IMR-90 (cell line): ENCODE measurements at places on chromosomes 5 and 9. TPM values are rescaled to one million over a fixed set of nuclear protein-coding genes. Genes with fewer than 3 reads are reported as not detected.
A peak's percentile ranks its signal among the peaks of the same experiment; 100 is the strongest.

DNA sequence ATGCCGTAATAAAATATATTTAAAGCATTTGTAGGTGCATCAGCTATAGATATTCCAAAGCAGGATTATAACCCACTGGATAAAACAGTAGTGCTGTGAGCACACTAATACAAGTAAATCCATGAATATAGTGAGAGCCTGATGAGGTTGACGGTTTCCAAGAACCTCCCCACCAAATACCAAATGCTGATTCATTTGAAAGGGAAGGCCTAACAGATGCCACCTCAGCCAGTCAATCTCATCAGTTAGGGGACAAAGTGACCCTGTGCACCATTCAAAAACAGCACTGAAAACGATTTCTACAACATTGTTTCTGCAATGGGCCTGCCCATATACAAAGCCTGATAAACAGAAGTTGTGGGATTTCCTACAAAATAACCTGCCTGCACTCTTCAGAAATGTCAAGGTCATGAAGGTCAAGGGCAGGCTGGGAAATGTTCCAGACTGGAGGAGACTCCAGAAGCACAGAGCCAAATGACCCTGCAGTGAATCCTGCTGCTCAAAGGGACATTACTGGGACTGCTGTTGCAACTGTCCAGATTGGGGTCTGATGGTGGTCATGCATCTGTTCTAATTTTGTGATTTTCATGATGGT, 69.6 kb downstream of the ROR2 start:
- no peak for DNase-seq

DNA sequence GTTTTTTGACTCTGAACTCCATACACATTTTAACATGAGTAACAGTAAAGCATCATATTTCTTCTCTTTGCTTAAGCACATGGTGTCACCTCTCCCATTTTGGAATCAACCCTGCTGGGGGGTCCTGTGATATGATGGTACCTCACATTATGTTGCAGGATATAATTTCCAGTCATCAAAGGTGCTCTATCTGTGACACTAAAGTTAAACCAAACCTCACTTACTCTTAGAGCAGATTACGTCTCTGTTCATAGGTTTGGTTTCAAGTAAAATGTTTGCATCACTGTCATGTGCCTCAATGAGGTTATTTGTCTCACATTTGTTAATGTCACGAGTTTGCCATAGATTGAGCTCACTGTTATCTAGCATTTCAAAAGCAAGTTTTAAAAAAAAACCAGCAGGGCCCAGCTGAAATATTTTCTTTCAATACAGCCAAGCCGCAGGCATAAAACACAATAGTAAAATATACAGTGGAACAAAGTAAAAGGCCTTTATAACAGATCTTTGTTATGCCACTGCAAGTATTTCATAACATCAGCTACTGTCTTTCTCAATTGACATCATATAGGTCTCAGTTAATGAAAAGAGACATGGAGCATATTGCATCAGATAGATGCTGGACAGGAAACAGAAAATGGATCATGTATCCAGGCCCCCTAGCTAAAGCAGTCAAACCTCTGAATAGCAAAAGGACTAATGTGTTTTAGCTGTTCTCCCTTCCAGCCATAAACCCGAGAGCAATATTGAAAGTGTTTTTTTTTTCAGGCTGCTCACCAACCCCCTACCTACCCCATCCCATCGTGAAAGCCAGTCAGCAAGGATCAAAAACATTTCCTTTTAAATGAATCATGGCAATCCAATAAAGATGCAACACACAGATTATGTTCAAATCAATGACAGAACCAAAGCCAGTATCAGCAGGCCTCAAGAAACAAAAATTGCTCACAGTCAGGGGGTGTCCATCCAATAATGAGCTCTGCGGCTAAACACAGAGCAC, 182.1 kb upstream of the ITGA1 start:
- DNase-seq, result no peak

DNA sequence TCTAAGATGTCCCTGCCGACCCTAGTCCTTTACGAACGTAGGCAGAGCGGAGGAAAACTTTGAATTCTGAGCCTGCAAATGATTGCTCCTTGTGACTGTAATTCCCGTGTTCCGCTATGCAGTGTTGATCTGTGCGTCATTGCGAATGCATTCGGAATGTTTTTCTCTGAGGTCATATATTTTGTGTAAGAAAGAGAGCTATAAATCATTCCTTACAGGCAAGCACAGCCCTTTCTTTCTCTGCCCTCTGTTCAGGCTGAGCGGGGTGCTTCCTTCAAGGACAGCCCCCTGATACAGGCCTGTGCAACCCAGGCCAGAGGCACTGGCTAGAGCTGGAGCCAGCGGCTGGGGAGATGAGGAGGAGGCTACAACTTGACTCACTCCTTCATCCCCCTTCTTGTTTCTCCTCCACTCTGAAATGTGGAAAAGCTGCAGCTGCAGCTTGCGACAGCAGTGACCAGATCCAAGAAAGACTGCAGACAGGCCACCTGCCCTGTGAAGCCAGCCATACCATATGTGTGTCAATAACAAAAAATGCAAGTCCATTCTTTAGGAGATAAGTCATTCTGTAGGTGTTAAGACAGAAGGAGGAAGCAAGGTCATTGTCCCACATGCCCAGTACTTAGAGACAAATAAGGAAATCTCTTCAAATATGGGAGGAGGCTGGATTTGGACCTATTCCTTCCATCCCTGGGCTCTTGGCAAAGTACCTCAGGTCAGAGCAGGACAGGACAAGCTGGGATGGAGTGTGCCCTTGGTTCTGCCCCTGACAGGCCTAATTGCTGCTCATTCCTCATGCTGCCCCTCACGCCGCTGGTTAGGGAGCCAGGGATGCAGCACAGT, 345.7 kb upstream of the WWC1 start:
- DNase-seq, result peak; percentile 98

GRCh38 chr5:172529896-172530295, 75.6 kb upstream of the SH3PXD2B start:
- no peak for DNase-seq

Gene SGTB
- 15.1 and 25.6 TPM in 2 replicates for total RNA-seq

Gene SPATA31D4
- not detected in 2 replicates for total RNA-seq

Gene FBXO38
- 70.1 and 86.7 TPM in 2 replicates for total RNA-seq

Gene EIF4E1B
- total RNA-seq, result not detected in 2 replicates

- peak; percentile 7 for DNase-seq
Measured at GRCh38 chr9:104025945-104026344, 68.2 kb upstream of the SMC2 start.

Gene GALNT12
- total RNA-seq, result 2.5 TPM in 2 replicates

GRCh38 chr5:111606194-111606593, 93.9 kb upstream of the STARD4 start:
- DNase-seq, result no peak

GRCh38 chr5:146722361-146722779, 156.2 kb downstream of the PPP2R2B start:
- DNase-seq, result peak; percentile 16

Gene LRRC19
- not detected in 2 replicates for total RNA-seq

- no peak for DNase-seq
Measured at GRCh38 chr5:127887282-127887681, 184.1 kb downstream of the CCDC192 start.

- no peak for DNase-seq
Measured at GRCh38 chr9:20863945-20864344, 167.5 kb downstream of the HACD4 start.

DNA sequence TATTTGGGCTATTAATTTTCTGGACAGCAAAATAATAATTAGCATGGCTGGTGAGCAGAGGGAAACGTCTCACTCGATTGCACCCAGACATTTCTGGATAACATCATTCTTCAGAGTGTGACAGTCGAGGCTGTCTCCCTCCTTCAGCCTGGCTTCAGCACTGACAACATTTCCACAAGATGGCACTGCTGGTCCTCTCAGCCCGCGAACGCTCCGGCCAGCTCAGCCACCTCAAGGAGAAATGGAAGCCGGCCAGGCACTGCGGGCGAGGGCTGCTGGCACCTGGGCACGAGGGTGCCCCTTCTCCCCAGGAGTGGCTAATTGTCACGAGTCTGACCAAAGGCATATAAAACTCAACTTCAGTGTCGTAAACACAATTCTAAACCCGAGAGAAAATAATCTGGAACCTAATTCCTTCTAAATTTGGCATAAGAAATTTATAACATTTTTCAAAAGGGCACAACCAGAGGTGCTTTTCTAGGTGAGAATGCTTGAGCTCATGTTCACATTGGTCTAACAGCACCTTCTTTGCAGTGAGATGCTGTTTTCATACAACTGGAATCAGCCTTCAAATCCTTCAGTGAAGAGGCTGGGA, 65.9 kb downstream of the DAP start:
- DNase-seq, result peak; percentile 69

DNA sequence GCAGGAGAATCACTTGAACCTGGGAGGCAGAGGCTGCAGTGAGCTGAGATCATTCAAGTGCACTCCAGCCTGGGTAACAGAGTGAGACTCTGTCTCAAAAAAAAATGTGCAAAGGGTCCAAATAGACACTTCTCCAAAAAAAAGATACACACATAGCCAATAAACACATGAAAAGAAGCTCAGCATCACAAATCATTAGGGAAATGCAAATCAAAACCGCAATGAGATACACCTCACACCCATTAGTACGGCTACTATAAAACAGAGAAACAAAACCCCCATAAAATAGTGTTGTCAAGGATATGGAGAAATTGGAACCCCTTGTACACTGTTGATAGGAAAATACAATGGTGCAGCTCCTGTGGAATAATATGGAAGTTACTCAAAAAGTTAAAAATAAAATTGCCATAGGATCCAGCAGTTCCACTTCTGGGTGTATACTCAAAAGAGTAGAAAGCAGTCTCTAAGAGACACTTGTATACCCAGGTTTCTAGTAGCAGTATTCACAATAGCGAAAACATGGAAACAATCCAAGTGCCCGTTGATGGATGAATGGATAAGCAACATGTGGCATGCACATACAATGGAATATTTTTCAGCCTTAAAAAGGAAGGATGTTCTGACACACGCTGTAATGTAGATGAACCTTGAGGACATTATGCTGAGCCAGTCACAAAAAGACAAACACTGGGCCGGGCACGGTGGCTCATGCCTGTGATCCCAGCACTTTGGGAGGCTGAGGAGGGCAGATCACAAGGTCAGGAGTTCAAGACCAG, 57.2 kb upstream of the PPARGC1B start:
- DNase-seq, result no peak

DNA sequence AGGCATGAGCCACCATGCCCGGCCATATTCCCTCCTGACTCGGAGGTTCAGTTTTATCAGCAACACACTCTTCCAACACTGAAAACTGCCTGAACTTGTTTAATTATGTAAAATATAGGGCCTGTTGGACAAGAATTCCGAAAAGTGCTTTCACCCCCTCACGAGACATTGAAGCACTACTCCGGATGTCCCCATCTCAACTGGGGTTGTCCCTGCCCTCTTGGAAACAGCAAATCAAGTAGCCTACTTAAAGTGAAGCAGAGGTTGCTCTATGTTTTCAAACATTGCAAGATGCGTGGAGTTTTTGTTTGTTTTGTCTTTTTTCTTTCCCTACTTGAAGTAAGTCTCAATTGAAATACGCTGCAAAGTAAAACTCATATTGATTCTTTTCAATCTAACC, 7.6 kb downstream of the PTGER4 start:
- DNase-seq, result no peak

- DNase-seq, result peak; percentile 2
Measured at GRCh38 chr5:97839341-97840086, 656.5 kb upstream of the RIOK2 start.

- no peak for DNase-seq
Measured at GRCh38 chr9:121979736-121980135, 113.4 kb downstream of the TTLL11 start.

DNA sequence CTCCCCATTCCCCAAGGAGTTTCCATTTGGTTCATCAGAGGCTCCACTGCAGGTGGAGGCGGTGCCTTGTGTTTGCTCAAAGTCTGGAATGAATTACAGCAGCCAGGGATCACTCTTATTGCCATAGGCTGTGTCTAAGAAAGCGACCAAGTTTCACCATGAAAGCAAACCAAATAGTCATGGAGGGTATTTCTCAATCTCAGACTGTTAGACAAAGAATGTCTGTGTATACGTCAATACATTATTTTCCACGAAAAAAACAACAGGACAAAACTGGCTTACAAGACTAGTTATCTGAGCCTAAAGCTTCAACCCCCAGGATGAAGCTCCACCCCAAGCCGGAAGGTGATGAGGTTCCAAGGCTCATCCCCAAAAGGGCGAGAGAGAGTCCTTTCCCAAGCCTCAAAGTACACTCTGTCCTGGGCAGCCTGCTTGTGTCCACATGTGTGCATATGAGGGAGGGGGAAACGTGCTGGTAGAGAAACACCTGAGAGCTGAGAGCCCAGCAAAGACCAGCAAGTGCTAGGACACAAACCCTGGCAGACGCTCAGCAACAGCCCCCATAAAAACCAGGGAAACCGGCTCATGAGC, 4.3 kb downstream of the B4GALT1 start:
- peak; percentile 79 for DNase-seq

DNA sequence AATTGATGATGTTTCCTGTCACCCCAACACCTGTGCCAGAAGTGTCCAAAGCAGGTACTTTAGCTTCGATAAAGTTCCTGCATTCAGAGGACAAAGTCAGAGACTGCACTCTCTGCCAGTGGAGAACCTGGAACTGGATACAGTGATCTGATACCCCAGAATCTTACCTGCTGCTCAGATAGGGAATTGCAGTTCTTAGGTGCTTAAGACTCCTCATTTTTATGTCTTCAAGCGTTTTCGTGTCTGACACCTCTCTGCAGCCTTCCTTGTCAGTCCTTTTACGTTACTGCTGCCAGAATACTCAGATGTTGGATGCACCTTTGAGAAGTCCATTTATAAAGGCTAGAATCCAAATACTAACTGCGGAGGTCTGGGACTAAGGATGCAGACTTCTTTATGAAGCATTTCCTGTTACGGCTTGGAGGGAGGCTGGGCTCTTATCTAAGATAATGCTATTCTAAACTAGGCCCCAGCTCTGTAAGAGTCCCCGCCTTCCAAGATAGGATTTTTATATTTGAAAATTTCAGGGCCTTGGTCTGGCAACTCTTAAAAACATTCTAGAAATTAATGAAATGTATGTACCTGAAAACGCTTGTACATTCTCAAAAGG, 1.9 kb downstream of the ISOC1 start:
- DNase-seq, result no peak

Gene FAM221B
- not detected in 2 replicates for total RNA-seq

DNA sequence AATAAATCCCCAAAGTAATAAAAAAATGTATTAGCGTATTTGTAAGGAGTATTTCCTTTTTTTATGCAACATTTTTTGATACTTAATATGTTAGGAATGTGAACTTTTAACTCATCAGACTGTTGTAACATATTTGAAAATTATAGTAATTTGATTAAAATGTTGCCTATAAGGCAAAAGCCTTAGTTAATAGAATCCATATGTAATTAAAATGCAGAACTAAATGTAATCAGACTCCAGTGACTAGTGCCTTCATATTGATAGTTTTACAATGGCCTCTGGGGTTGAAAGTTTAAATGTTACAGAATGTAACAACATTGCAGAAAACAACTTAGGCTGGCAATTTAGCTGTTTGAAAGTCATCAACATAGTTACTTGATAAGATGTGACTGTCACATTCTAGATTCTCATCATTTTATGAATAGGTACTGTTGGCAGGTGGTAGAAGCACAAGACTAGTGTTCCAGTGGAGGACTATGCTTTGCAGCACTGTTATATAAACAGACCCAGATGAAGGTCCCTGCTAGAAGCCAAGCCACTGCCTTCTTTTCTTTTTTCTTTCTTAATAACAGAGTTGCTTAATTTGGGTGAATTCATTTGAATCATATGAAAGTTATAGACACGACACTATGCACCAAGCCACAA, 382.9 kb downstream of the CCDC171 start:
- no peak for DNase-seq

Gene LYRM7
- total RNA-seq, result 3.4 and 6.4 TPM in 2 replicates

- peak; percentile 97 for DNase-seq
Measured at GRCh38 chr5:168552146-168552545, 23.0 kb downstream of the FBLL1 start.

GRCh38 chr9:105053209-105053652, 125.3 kb upstream of the ABCA1 start:
- DNase-seq, result peak; percentile 94

- peak; percentile 18 for DNase-seq
Measured at GRCh38 chr5:9054821-9055589, 490.9 kb downstream of the SEMA5A start.
